Right lung (tissue), 10 donors: ENCODE measurements at places on chromosomes 1 and 21.

DNA sequence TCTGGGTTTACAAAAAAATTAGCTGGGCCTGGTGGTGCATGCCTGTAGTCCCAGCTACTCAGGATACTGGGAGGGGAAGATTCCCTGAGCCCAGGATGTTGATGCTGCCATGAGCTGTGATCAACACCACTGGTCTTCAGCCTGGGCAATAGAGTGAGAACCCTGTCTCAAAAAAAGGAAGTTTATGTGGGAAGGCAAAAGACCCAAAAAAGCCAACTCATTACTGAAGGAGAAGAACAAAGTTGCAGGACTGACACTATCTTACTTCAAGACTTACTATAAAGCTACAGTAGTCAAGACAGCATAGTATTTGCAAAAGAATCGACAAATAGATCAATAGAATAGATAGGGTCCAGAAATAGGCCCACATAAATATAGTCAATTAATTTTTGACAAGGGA, 9.2 kb upstream of the PTGS2 start:
- no peak for DNase-seq

- DNase-seq: peak; percentile 52
Measured at GRCh38 chr1:2132222-2133038, 62.1 kb downstream of the FAAP20 start.

DNA sequence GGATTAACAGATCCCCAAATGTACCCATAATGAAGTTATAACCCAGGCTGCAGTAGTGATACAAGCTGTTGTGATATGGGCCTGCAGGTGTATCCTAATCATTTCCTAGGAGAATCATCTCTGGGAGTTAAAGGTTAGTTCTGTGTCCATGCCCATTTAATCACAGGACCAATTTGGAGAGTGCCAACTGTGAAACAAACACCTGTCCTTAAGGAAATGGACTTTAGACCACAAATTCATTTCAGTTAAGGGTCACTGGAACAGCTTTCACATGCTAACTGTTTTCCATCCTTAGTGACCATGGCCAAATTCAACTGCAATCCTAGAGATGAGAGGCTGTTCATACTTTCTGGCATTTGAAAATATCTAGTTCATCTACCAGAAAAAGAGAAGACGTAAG, 160.9 kb downstream of the GPATCH2 start:
- no peak for DNase-seq

DNA sequence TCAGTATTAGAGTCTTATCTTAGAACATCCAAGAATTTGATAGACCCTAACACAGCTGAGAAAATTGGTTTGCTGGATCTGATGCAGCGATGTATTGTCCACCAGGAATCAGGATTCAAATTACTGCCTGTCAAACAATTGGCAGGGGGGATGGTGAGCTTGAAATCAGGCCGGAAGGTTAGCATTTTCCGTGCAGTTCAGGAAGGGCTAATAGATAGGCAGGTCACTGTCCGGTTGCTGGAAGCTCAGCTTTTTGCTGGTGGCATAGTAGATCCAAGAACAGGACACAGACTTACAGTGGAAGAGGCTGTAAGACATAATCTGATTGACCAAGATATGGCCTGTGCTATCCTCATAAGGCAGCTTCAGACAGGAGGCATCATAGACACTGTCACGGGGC, 127.2 kb downstream of the MACF1 start:
- no peak for DNase-seq

DNA sequence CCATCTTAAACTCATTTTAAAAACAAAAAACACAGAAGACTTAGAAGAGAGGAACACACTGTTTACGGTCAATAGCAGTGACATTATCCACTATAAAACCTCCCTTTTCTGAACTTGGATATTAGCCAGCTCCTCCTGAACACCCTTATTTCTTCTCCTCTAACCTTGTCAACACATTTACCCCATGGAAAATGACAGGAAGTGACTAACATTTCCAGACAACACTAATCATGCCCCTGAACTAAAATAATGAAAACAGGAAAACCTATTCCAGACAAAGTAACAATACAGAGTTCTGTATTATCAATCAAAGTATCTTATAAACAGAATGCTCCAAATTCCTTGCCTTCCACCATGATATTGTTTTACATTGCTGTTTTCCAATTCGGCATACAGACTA, 45.3 kb downstream of the PALMD start:
- DNase-seq: no peak

DNA sequence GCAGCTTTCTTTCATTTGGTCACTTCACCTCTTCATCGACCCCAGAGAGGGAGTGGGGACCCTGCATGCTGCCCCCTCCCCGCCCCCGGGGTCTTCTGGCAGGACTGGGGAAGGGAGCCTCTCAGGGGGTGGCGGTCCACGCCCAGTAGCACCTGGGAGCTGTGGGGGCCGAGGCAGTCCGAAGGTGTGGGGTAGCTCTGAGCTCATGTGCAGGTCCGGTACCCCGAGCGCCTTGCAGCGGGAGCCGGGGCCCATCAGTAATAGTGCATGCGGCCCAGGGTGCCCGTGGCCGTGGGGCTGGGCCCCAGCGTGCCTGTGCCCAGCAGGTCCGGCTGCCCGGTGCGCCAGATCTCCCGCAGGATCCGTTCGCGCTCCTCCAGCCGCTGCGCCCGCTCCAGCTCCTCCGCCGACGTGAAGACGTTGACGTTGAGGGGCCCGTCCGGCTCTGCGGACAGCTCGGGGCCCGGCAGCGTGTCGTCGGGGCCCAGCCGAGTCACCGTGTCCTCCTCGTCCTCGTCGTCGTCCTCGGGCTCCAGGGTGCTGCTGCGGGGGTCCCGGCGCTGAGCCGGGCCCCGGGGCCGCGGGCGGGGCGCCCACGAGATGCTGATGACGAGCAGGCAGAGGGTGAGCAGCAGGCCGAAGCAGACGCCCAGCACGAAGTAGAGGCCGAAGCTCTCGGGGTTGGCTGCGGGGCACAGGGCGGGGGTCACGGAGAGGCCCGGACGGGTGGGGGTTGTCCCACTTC, 1.2 kb downstream of the EVA1B start:
- DNase-seq: no peak

DNA sequence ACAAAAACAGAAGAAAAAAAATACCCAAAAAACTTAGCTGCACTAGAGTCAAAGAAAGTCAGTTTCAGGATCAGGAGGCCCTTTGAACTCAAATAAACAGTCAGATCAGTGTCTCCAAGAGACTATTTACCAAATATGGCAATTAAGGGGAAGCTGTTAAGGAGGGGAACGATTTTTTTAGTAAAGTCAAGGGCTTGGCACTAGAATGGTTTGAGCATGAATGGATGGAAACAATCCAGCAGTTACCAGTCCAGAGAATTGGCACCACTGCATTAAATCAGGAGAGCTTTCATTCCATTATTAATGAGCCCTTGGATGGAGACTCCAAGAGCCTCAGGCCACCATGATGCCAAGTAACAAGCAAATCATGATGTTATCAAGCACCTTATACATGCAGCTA, 7.2 kb downstream of the TRAPPC3 start:
- DNase-seq: no peak

GRCh38 chr1:205916541-205916940, 26.7 kb downstream of the SLC26A9 start:
- no peak for DNase-seq

DNA sequence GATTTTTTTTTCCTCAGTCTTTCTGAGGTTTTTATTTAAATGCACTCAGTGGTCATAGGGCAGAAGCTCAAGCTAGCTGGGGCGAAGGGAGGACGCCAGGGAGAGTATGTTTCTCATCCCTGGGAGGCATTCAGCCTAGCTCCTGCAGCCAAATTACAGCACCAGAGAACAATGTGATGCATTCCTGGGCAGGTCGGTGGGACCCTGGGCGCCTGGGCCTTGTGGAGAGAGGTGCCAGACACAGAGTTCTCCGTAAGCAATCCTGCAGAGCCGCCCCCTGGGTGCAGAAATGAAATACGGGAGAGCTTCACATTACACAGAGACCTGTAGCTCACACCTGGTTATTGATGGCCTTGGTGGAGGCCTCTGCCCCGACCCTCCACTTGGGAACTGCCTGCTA, 15.5 kb downstream of the WNT2B start:
- no peak for DNase-seq

DNA sequence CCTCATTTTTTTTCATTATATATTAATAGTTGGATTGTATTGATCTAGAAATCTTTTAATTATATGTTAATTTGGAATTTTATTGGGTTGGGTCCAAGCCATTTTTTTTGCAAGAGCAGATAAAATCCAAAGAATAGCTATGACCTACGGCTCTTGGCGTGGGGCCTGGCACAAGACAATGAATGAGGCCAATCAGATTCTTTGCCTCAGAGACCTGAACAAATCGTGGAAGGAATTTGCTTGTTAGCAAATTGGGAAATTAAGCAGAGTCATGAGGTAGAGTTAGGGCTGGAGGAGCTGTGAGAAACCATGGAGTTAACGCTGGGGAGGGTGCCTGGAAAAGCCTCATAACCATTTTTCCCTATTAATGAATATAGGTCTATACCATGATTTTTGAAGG, 40.1 kb downstream of the CAMSAP2 start:
- no peak for DNase-seq

- no peak for DNase-seq
Measured at GRCh38 chr1:225426395-225427234, 1.2 kb downstream of the LBR start.

- DNase-seq: no peak
Measured at GRCh38 chr1:207030522-207031009, 2.0 kb downstream of the C1orf116 start.
